ENCODE measurements at places on chromosomes 12 and 14.

GRCh38 chr14:102182190-102182589, 42.5 kb downstream of the WDR20 start:
- no peak for DNase-seq

DNA sequence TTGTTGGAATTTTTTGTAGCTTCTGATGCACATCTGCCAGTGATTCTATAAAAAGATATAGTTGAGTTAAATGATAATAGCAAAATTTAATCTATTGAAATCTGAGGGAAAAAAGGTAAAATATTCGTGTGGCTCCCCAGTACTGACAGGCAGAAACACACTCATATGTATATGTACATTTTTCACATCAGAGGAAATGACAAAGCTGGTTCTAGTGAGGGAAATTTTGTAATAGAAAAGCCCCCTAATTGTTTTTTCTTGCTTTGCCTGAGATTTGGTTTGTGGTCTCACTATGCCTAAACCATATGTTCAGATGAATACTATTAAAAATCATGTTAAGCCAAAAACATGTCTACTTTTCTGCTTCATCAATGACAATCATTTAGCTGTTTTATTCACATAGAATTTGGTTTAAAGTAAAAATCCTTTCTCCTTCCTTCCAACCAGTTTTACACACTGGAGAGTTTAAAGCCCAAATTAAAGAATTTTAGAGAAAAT, 203.5 kb downstream of the ANO6 start:
- DNase-seq, result no peak

DNA sequence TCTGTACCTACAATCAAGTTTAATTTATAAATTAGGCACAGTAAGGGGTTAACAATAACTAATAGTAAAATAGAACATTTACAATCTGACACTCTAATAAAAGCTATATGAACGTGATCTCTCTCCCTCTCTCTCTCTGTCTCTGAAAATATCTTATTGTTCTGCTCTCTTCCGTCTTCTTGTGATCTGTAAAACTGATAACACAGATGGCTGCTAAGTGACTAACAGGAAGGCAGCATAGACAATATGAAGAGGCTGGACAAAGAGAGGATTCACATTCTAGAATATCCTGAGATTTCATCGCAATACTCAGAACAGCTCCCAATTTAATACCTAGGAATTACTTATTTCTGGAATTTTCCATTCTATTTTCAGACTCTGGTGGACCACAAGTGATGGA, 827.2 kb downstream of the FLRT2 start:
- no peak for DNase-seq

DNA sequence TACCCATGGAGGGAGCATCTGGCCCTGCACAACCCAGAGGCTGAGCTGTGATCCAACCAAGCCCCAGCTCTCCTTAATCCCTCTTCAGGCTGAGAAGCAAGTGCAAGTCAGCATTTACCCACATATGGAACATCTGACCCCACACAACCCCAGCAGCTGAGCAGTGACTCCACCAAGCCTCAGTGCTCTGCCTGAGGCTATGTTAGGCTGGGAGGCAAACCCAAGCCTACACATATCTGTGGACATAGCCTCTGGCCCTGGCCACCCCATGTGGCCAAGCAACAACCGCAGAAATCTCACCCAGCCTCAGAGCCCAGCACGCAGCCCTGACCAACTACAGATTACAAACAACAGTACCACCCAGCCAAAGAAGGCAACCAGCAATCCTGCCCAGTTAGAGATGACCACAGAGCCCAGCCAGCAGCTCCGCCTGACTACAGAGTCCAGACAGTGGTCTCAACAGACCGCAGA, 142.8 kb downstream of the NUAK1 start:
- no peak for DNase-seq

- DNase-seq, result no peak
Observed at GRCh38 chr12:50275556-50275955, 7.8 kb downstream of the LIMA1 start.

GRCh38 chr12:104740668-104741067, 217.4 kb downstream of the SLC41A2 start:
- no peak for DNase-seq

- no peak for DNase-seq
Observed at GRCh38 chr12:27907766-27908165, 64.8 kb downstream of the PTHLH start.

DNA sequence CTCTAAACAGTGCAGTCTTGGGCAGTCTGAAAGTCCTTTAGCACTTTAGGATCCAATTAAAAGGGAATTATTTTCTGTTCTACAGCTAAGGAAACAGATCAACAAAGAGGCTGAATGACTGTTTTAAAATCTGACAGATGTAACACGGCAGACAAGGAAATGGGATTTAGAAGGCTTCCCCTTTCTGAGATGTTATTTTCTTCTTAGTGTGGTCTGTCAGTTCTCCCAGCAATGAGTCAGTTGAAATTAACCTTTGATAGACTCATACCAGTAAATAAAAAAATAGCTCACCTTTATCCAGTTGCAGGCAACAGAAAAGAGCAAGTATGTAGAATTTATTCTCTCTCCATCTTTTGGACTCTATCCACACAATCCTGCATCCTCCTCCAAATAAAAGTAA, 98.1 kb downstream of the NEDD1 start:
- DNase-seq, result no peak

DNA sequence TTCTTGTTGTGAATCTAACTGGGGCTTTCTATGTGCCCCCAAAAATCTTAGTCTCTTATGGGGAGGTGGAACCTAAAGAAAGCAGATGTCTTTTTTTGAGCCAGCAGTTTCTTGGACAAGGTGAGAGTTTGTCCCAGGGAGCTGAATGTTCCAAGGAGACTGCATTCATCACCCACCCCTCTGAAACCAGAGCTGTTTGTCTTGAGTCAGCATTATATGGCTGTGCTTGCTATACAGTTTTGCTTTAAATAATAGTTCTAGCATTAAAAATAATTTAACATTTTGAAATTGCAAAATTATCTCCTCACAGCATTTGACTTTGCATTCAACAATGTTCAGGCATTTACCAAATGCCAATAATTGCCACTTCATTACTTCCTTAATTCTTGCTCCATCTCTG, 813.3 kb downstream of the BCL11B start:
- DNase-seq, result no peak

DNA sequence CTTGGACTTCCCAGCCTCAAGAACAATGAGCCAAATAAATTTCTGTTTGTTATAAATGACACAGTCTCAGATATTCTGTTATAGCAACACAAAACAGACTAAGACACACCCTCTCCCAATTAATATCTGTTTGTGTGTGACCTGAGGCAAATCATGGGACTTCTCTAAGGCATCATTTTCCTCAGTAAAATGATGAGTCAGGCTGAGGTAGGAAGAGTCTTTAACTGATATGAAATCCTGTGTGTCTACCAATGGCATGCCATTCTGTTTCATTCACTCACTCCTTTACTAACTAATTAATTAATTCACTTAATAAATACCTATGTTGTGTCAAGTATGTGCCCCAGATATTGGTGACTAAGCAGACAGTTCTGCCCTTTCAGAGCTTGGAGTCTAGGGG, 258.4 kb upstream of the CRY1 start:
- no peak for DNase-seq

GRCh38 chr12:124821252-124822200, 42.1 kb downstream of the SCARB1 start:
- DNase-seq, result no peak

DNA sequence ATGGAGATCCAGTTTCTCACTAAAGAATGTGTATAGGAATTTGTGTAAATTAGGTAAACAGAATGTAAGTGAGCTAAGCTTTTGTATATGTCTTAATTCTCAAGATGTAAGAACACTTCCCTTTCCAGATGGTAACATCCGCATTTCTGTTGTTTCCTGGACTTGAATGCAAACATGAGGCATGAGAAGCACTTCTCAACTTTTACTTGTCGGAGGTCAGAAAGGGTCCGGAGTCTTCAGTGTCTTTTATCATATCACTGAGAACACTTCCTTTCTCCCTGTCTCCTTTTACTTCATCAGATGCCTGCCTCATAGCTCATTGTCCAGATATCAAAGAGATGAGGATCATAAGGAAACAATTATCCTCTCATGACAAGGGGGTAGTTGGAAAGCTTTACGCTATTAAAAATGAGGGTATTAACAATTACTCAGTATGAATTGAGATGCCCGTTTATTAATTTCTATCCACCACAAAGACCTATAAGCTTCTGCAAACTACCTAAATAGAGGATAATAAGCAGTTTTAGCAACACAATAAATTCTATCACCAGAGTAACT, 214.1 kb upstream of the FLRT2 start:
- DNase-seq, result no peak

DNA sequence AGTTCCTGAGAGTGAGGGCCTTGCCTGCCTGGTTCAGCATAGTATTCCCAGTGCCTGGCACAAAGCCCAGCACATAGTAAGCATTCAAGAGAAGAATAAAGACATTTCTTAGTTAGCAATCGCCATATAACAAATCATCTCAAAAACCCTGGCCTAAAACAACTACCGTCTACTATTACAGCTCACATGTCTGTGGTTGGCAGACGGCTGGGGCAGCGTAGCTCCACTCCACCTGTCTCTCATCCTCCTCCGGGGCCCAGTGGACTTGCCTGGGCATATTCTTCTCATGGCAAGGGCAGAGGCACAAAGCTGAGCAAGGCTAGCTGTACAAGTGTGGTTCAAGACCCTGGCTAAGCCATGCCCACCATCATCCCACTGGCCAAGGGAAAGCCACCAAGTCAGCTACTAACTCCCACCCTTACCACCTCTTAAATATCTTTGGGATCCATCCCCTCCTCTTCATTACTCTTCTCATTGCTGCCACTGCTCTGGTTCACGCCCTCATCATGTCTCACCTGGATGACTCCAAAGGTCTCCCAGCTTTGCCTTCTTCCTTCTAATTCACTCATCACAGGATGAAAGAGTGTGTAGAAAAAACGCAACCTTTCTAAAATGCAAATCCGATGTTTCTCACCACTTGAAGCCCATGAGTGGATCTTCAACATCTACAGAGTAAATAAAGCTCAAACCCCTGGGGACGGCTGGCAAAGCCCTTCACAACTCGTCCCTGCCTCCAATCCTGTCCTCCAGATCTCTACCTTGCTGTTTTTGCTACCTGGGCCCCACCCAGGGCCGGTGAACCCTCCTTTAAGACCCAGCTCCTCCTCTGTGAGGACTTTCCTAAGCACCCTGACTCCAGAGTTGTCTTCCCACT, 10.4 kb downstream of the TMEM229B start:
- DNase-seq, result no peak

DNA sequence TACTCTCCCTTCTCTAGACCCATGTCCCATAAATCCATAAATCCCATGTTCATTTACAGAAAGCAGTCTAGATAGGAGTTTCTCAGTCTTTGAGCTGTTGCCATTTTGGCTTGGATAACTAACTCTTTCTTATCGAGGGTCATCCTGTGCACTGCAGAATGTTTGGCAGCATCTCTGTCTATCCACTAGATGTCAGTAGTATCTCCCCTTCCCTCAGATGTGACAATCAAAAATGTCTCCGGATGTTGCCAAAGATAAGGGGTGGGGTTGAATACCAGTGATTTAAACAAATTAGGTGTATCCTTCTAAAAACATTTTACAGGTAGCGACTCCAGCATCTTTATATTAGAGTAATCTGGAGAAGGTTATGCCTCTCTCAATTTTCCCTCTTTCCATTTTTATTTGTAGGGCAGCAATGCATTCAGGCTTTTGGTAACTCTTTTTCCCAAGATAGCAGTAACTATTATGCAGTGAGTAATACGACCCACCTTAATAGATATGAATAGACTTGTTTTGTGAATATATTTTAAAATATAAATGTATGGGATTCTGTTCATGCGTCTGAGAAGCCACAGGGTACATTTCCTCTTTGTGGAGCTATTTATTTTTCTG, 100.7 kb downstream of the LRRK2 start:
- DNase-seq, result no peak

- DNase-seq, result no peak
Observed at GRCh38 chr12:124560146-124560890, 7.1 kb downstream of the NCOR2 start.

DNA sequence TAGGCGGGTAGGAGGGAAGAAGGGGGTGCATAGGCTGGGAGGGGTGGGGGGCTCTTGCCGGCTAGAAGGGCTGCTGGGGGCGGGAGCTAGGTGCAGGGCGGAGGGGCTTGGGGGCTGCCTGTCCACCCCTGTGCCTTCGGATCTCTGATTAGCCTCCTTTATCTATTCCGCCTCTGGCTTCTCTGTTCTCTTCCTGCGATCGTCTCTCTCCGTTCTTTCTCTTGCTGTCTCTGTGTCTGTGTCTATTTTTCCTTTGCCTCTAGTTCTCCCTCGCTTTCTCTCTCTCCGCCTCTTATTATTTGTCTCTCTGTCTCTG, 166.7 kb upstream of the LHX5 start:
- DNase-seq, result no peak

- DNase-seq, result no peak
Observed at GRCh38 chr14:89407856-89408255, 9.2 kb downstream of the FOXN3 start.

GRCh38 chr14:79487632-79488031, 723.7 kb downstream of the DIO2 start:
- DNase-seq, result no peak

- no peak for DNase-seq
Observed at GRCh38 chr14:77498984-77499527, 440 bp upstream of the ISM2 start.

DNA sequence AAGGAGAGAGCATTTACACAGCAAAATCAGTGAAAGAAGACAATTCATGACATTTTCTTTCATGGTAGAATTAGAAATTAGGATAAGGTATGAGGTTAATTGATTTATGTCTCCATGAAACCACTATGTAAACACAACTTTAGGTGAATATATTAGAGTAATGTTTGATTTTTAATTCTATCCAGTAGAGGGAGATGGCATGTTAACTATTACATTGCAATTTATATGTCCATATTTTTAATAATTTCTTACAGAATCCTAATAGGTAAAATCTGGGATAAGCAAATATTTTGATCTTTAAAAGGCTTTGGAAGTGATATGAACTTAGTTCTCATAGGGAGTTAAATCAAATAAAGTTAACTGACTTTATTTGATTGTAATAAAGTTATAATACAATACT, 373.4 kb upstream of the PDE3A start:
- no peak for DNase-seq

DNA sequence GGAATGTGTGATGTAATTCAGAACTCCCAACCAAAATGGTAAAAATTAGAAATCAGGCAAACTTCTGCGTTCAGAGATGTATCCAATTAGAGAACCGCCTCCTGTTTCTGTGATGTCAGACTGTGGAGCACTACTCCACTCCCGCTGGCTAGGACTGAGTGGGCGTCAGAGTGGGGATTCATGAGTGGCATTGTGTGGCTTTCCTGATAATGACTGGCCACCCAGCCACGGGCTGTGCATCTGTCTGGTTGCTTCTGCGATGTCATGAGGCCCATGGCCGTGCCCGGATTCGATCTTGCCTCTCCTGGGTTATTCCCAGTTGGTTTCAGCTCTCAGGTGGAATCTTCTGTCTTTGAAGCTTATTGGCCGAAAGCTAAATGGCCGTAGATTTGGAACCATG, 87.1 kb upstream of the KCNA1 start:
- DNase-seq, result no peak
